ENCODE measurements at places on chromosomes 11 and 22.

DNA sequence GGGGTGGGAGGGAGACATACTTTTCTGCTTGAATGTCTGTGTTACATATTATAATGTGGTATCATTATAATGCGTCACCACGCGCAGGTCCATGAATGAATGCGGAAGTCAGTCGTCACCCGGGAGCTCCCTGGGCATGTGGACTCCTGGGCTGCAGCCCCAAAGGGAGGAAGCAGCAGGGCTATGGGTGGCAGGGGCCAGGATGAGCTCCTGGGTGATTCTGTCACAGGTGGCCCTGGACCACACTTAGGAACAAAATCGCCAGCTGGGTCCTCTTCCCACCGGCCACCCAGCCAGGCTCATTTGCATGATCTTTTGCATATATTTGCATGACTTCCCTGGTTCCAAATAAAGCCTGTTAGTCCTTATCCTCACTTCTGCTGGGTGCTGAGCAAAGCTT lies 51.2 kb downstream of the KCNJ4 start:
- no peak for DNase-seq

GRCh38 chr11:78355309-78355705 lies 62.3 kb downstream of the GAB2 start:
- DNase-seq, result no peak

- DNase-seq, result no peak
Measured at GRCh38 chr11:130126516-130126915, 33.1 kb upstream of the ST14 start.

DNA sequence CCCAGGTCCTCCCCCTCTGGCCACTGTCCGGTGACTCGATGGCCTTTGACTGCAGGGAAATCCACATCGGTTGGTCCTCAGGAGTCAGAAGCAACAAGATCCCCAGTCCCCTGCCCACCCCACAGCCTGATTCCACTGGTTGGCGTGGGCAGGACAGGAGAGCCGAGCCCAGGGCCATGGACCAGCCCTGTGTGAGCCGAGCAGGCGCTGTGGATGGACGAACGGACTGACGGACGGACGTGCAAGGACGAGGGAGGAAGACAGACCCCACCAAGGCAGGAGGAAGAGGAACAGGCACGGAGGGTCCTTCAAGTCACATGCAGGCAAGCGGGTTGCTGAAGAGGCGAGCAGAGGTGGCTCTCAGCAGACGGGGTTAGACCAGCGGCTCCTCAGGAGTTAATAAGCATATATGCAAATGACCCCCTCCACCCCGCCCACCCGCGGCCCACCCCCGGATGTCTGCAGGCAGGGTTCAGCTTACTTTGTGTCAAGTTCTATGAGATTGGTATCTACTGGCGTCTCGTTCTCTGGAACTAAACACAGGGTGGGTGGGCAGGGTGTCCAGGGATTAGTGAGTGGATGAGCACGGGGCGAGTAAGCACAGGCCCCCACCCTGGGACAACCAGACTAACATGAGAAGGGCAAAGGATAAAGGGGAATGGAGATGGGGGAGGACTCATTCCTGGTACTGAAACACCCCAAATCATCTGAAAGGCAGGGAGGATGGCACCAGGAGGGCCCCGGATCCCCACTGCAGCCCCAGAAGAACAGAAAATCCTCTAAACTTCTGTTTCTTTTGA lies 26.8 kb downstream of the TPBGL start:
- DNase-seq, result no peak

GRCh38 chr22:30628491-30628890 lies 7.1 kb upstream of the SLC35E4 start:
- DNase-seq, result no peak

DNA sequence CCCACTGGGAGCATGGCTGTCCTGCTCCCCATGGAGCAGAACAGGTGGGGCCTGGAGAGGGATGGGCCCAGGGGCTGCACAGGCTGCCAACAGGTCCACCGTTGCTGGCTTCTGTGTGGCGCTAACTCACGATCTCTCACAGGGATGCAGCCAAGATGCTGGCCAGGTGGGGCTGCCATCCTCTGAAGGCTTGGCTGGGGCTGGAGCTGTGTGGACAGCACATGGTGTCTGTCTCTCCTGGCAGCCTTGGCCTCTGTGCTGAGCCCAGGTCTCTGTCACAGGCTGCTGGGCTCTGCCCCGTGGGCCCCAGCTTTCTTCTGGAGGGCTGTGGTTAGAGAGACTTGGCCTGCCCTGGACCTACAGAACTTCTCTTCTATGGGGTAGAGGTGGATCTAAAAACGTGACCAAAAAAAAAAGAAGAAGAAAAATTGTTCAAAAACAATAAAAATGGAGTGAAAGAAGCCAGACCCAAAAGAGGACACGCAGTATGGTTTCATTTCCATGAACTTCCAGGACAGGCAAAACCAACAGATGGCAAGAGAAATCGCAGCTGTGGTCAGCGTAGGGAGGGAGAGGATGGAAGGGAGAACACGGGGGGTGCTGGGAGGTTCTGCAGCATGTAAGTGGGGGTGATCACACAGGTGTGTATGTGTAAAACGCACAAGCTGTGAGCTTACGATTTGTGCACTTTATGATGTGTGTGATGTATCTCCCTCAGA lies 12.2 kb downstream of the PARVG start:
- no peak for DNase-seq

DNA sequence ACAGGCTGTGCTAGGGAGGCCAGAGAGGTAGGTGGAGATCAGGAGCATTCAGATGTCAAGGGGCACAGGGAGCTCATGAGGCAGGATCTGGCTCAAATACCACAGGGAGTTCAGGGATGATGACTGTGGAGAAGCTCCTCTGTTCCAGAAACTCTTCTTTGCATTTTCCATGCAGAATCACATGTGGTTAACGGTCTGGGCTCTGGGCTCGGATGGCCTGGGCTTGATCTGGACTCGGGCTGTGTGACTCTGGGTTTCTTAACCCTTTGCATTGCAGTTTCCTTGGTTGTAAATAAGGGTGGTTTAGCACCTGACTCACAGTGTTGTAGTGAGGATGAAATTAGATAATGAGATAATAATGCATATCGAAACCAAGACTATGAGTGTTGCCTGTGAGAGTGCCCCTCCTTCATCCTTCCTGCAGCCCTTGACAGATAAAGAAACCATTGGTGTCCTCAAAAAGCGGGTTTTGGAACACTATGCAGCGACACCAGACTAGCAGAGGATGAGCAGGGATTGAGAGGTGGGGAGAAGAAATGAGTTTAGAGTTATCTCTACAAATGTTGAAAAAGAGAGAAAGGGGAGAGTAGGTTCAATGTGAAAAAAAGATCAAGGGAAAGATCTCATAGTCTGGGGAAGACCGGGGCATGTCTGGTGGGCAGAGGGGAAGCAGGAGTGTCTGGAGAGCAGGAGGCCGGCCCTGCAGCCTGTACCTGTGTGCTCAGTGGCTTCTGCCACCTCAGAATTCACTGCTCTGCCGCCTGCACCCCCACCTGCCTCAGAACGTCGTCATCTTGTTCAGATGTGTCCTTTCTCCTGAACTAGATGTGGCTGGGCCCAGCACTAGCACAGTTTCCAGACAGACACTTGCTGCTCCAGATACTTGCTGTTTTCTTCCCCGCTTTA lies 197.8 kb upstream of the SORL1-AS1 start:
- no peak for DNase-seq

DNA sequence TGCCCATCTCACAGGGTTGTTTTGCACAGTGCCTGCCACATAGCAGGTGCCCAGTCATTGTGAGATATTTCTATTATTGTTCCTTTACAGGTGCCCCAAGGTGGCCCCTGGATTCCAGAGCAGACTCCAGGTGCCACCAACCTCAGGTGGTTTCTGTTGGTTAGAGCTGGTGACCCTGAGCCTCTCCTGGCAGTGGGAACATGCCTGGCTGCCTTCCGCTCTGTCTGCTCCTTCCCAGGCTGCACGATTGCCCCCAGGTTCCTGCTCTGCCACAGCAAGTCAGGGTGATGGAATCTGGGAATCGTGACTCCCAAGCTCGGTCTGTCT lies 12.6 kb upstream of the OMP start:
- no peak for DNase-seq

- no peak for DNase-seq
Measured at GRCh38 chr11:114079511-114080065, 20.1 kb downstream of the ZBTB16 start.

DNA sequence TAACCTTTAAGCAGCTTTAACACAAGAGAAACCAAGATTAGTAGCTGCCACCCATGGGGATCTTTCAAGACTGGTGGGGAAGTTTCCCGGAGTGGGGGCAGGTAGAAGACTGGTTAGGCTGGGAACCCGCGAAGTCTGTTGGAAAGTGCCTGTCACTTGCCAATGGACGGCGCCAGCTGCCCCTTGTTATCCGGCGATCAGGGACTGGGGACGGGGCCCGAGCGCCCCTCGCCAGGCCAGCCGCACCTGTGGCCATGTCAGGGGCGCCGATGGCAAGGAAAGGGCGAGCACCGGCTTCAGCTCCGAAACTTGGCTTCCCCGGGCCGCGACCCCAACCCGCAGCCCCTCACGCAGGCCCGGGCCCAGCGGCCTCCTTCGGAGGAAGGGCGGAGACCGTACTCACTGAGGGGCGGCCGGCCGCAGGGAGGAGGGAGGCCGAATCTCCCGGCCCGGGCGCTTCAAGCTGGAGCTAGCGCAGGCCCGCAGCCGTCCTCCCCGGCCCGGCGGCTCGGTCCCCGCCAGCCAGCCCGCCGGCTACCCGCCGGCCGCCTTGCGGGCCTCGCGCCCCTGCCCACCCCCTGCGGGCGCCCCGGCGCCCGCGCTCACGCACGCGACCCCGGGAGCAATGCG lies 539 bp downstream of the EIF4ENIF1 start:
- peak; percentile 8 for DNase-seq

Data from T-helper 1 cell (primary cell).